ENCODE measurements at places on chromosomes 11 and 22.

DNA sequence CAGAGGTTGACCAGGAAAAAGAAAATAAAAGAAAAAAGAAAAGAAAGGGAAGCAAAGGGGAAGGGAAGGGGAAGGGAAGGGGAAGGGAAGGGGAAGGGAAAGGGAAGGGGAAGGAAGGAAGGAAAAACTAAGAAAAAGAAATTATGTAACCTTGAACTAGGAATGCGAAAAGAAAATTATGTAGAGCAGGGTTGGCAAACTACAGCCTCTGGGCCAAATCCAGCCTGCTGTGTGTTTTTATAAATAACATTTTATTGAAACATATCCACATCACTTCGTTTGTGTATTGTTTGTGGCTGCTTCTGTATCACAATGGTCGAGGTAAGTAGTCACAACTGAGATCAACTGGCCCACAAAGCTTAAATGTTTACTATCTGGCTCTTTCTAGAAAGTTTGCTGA is 56.7 kb downstream of the CLPB start:
- no peak for DNase-seq

- DNase-seq: no peak
Observed at GRCh38 chr22:44143105-44143474, 37.6 kb upstream of the PARVG start.

DNA sequence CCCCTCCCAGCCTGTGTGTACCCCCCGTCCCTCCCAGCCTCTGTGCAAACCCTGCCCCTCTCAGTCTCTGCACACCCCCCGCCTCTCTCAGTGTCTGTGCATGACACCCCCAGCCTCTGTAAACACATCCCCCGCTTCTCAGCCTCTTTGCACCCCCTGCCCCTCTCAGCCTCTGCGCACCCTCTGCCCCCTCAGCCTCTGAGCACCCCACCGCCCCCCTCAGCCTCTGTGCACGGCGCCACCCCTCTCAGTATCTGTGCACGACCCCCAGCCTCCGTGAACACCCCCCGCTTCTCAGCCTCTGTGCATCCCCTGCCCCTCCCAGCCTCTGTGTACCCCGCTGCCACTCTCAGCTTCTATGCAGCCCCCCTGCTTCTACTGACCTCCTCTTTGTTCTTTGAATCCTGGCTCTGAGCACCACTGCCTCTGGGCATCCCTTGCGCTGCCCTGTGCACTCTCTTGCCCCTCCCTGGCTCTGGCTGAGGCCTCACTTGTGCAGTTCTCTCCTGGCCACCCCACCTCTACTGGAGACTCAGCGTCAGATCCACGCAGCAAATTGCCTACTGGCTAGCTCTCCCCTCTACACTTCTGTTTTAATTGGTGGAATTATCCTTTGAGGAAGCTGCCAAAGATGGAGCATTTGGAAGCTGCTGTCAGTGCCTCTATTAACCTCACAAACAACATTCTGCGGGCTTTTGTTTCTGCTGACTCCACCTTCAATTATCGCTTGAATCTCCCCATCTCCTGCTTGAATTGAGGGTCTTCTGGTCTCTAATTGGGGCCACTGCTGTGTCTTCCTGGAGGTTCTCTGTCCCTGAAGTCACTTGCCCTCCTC is 838.6 kb downstream of the TBC1D22A start:
- no peak for DNase-seq

DNA sequence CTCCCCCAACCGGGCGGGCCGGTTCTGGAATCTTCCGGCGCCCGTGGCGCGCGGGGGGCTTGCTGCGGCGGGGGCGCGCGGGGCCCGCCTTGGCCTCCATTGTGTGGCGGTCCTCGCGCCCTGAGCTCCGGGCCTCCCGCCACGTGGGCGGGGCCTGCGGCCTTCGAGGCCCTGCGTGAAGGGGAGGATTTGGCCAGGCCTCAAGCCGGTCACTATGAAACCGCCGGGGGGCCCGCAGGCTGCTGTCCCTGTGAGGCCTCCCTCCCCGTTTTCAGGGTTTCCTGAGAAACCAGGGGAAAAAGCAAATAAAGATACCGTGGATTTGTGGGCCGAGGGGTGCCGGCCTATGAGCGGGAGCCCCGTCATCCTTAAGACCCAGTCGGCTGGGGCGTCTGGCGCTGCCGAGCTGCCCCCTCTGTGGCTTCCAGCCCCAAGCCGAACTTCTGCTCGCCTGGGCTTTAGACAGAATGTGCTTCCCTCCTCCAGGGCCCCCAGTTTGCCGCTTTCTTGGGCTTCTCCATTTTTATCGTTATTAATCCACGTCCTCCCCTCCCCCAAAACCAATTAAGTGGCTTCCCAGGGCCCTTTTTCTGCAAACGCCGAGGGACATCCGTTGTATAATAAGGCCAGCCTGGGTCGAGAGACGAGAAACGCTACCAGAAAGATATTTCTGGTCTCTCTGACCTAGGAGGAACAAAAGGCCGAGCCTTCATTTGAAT is 602 bp downstream of the EWSR1 start:
- DNase-seq: no peak

- DNase-seq: no peak
Observed at GRCh38 chr11:18566406-18566805, 22.1 kb downstream of the UEVLD start.

DNA sequence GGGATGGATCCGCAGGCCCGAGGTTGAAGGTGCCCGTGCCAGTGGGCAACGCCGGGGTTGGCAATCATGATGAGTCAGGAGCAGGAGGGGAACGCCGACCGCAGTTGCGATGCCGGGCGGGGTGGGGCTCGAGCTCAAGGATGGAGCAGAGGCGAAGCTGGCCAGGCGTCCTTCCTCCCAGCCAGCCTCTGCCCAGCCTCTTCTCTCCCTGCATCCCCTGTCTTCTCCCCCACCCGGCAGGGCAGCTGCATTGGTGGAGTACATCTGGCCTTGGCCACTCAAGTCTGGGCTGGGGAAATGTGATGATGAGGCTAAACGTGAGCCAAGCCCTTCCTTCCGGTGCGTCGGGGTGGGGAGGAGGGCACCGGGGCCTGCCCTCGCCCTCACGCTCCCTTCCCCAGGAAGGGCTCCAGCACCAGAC is 3.9 kb downstream of the IFITM10 start:
- no peak for DNase-seq

DNA sequence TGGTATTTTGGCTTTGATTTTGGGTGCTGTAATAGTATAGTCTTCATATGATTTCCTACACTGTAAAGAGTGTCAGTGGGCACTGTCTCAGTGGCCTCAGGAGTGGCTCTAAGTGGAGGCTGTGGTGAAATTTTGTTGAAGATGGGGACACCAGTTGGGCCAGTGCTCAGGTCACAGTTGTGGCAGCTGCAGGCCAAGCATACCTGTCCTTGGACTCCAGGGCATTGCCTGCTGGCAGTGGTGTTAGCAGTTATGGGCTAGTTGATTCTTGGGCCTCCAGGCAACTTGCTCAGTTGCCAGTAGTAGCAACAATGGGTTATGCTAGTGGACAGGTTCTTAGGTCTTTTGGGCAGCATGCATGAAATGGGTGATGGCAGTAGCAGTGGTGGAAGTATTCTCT is 39.2 kb upstream of the SLC22A25 start:
- DNase-seq: no peak

DNA sequence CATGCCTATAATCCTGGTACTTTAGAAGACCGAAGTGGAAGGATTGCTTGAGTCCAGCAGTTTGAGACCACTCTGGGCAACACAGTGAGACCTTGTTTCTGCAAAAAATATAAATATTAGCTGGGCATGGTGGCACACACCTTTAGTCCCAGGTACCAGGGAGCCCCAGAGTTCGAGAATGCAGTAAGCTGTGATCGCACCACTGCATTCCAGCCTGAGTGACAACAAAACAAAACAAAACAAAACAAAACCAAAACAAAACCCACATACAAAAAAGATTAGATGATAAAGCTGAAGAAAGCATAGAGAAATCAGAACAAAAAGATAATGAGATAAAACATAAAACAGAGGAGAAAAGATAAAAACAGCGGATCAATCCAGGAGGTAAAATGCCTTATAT is 62.1 kb downstream of the TCF20 start:
- DNase-seq: no peak

- no peak for DNase-seq
Observed at GRCh38 chr11:104462341-104462740, 298.4 kb upstream of the PDGFD start.

DNA sequence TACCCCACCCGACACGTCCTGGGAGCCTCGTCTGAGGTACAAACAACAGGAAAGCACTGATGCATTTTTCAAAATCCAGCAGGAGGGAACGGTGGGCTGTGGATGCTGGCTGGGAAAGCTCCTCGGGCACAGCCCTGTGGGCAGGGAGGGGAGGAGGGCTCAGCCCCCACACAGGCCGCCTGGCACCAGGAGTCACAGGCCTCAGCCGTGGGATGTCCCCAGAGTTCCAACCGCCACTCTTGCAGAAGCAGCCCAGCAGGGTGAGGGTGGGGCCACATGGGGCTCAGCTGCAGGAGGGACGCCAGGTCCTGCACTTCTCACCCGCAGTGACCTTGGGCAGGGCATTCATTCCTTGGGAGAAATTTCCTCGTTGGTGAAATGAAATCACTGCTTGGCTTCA is 274.6 kb downstream of the BRD1 start:
- no peak for DNase-seq

DNA sequence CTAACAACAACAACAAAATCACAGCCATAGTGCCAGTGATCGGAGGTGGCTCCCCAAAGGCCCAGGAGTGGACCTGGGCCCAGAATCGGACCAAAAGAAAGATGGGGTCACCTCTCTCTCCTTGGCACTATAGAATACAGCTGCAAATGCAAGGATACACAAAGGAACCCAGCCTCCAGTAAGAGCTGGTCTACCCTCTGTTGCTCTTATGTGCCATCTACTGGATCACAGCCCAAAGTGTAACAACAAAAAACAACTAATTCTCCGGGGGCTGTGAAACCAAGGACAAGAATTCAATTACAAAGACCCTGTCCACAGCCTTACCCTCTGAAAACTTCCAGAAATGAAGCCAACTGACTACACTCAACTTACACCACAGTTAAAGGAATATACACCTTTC is 21.6 kb downstream of the OR8G5 start:
- DNase-seq: no peak

GRCh38 chr11:92141725-92142124 is 82.9 kb upstream of the FAT3 start:
- DNase-seq: no peak

- no peak for DNase-seq
Observed at GRCh38 chr11:11565636-11566035, 56.2 kb downstream of the GALNT18 start.

DNA sequence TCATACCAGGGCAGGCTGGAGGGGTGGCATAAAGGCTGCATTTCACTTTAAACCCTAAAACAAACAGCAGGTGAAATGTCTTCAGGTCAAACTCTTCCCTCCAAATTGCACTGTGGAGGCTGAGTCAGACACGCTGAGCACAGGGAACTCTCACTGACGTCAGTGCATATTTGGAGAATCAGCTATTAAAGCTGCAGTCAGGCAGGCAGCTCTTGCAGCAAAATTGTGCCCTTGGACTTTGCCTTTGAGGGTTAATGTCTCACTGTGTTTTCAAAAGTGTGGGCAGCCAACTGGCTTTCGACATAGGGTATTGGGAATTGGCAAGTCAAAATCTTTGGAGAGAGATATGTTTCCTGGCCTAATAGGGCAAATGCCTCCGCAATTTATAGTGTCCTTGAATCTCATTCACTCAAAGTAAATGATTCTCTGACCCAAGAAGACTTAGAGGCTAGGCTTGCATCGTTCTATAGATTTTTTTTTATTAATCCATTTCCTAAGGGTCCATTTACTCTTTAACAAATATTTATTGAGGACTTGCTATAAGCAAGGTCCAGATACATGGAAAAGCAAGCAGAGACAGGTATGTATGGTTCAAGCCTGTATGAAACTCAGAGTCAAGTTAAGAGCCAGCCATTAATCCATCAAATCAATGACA is 27.7 kb upstream of the SMCO4 start:
- no peak for DNase-seq

DNA sequence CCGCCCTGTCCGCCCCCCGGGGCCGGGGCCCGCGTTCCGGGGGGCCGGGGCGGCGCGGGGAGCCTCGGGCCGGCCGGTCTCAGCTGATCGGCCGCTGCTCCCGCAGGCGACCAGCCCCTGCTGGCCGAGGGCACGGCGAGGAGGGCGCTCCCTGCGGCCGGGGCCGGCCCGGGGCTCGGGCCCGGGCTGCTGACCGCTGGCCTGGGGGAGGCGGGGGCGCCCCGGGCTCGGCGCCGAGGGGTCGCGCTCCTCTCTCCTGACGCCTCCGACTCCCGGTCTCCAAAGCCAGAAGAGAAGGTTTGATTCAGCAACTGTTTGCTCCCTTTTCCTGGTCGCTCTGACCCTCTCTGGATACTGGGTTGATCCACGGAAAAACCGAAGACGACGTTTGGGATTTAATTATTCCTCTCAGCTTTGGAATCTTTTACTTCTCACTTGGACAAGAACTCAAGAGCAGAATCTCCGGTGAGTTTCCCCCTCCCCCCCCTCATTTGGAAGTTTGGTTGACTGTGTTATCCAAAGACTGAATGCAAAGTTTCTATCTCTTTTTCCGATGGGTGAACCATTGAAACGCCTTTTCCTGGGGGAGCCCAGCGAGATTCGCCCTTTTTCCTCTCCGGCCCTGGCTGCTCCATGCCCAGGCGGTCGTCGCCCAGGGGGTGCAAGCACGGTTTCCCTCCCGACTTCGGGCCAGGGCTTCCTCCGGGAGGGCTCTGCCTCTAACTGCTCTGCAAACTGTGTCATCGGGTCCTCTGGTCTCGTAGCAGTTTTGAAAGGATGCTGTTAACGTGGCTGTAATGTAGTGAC is 725 bp downstream of the KDM2A start:
- DNase-seq: peak; percentile 17

DNA sequence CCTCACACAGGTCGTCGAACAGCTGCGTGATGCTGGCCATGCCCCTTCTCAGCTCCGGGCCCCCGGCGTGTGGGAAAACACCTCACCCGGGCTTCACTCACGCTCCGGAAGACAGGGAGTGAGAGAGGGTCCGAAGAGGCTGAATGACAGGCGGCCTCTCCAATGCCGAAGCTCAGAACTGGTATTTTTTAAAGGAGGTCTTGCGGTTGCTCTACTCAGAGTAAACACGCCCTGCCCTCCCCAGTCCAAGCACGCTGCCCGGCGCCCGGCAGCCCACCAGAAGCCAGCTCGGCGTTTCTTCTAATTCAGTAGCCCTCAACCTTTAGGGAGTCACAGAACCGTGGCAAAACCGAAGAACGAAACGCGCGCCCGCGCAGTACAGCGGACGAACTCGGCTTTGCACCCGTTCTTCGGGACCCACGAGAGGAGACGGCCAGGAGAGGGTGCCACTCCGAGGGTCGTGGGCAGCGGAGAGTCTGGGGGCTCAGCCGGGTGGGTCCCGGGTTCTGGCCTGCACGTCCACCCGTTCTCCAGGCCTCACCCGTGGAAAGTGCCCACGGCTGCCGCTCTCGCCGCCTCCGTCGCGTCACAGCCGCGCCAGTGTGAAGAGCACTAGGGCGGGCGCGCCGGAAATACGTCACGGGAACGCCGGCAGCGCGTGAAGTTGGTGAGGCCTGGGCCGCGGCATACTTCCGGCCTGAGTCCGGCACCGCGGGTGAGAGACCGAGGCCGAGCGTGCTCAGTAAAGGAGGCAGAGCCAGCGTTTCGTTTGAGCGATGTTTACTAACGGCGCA is at the start of gene TUBGCP6:
TSS of gene TUBGCP6 (minus strand) at position 604 of the 794 bp plus-strand sequence. CDS start at position 40, 564 bp downstream.
- DNase-seq: peak; percentile 88

- no peak for DNase-seq
Observed at GRCh38 chr11:106418791-106419190, 341.3 kb downstream of the AASDHPPT start.

- no peak for DNase-seq
Observed at GRCh38 chr11:77457340-77457739, 16.6 kb downstream of the PAK1 start.
